ENCODE measurements at places on chromosomes 16 and 17.
A peak's percentile ranks its signal among the peaks of the same experiment; 100 is the strongest.

- no peak for DNase-seq
Observed at GRCh38 chr17:47210779-47211178, 1.6 kb downstream of the MYL4 start.

GRCh38 chr17:10171122-10171571 is 27.3 kb downstream of the GAS7 start:
- DNase-seq, result no peak

GRCh38 chr16:89210904-89211515 is 6.5 kb upstream of the ZNF778 start:
- no peak for DNase-seq

GRCh38 chr16:15482068-15482747 is 47.8 kb downstream of the BMERB1 start:
- no peak for DNase-seq

DNA sequence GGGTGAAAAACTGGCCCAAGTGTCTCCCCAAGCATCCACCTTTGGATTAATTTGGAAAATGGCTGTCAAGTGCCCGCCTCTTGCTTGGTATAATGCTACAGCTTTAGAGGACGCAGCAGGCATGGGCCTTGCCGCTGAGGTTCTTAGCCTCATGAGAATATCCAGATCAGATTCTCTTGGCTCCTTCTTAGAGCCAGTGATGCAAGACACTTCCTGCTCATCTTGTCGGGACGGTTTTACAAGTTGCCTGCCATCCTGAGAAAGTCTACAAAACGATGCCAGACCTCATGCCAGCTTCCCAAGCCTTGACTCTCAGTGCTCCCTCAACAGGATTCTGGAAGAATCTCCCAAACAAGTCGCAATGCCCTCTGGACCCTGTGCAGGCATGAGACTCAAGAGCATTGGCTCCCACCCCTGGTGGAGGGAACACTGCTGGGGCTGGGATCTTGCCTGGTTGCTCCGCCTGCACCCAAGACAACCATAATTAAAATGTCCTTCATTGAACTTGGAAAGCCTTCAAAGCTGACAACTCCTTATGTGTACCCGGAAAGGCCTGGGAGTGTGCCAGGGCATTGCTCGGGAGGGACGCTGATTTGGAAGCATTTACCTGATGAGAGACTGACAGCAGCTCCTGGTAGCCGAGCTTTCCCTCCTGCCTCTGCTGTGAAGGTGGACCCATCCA is 25.8 kb upstream of the STH start:
- DNase-seq, result no peak

- peak; percentile 32 for DNase-seq
Observed at GRCh38 chr16:74774223-74775139, at the start of gene FA2H. FA2H (minus strand) TSS chr16:74774820; CDS start chr16:74774755, 65 bp downstream.

GRCh38 chr17:73749337-73749823 is 105.1 kb upstream of the SDK2 start:
- no peak for DNase-seq

All from activated CD8-positive, alpha-beta memory T cell treated with anti-CD3 and anti-CD28 coated beads for 1 hour (primary cell).